ENCODE measurements at places on chromosomes 12 and 14. TPM values are rescaled to one million over a fixed set of nuclear protein-coding genes. Genes with fewer than 3 reads are reported as not detected.

The LPAR5 gene
- total RNA-seq: 16.8 TPM

The DENND5B gene
- 0.16 TPM for total RNA-seq

The PITPNM2 gene
- total RNA-seq: 18.3 TPM

GRCh38 chr12:109369831-109370230 lies 22.1 kb downstream of the MYO1H start:
- H3K36me3 ChIP-seq: no peaks in the 10 kb centered on the region
- no peak for DNase-seq
- H3K27ac ChIP-seq: no peak overlapping the region
- H3K4me3 ChIP-seq: no peak overlapping the region
- peaks cover 21% of the 10 kb centered on the region for H3K27me3 ChIP-seq

- H3K4me3 ChIP-seq: no peak overlapping the region
- H3K27me3 ChIP-seq: no peaks in the 10 kb centered on the region
- no peak overlapping the region for H3K27ac ChIP-seq
- no peaks in the 10 kb centered on the region for H3K4me1 ChIP-seq
- no peak for DNase-seq
Measured at GRCh38 chr14:85122690-85123089, 407.3 kb upstream of the FLRT2 start.

GRCh38 chr12:47829584-47829983 lies 9.9 kb upstream of the HDAC7 start:
- no peaks in the 10 kb centered on the region for H3K27me3 ChIP-seq
- H3K27ac ChIP-seq: peak overlapping the region; percentile 71
- peaks cover 90% of the 10 kb centered on the region for H3K4me1 ChIP-seq
- H3K4me3 ChIP-seq: no peak overlapping the region

GRCh38 chr14:53630336-53630735 lies 326.3 kb downstream of the BMP4 start:
- H3K4me3 ChIP-seq: no peak overlapping the region
- no peak overlapping the region for H3K27ac ChIP-seq
- H3K27me3 ChIP-seq: no peaks in the 10 kb centered on the region
- no peaks in the 10 kb centered on the region for H3K4me1 ChIP-seq
- DNase-seq: no peak

Data from activated CD8-positive, alpha-beta T cell treated with anti-CD3 and anti-CD28 coated beads, Interleukin-2, amount 10 ng/mL, durations not matched to agents 7 days and 5 days (primary cell).